ENCODE measurements at places on chromosomes 7 and 10.

- no peak for DNase-seq
Measured at GRCh38 chr10:3064423-3064822, 2.9 kb upstream of the PFKP start.

DNA sequence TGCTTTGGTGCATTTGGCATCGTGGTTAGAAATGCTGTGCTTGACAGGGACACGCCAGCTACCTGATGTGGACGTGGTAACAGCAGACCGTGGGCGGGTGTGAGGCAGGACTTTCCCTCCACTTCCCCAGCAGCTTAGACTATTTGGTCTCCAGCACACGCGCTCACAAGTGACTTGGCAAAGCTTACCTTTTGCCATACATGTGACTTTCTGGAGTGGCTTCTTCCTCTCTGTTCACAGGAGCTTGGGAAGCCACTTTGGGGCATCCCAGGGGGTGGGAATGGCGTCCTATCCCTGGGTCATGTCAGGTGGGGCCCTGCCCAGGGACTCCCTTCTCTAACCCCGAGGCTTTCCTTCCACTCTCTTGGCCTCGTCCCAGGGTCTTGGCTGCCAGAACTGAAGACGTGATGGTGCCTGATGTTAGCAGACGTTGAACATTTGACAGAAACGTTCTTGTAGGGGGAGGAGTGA is 228.7 kb upstream of the KLF6 start:
- no peak for DNase-seq

GRCh38 chr7:30445770-30446169 is 32.8 kb downstream of the NOD1 start:
- DNase-seq, result no peak

GRCh38 chr10:103493916-103494877 is 692 bp downstream of the NEURL1 start:
- DNase-seq, result no peak

DNA sequence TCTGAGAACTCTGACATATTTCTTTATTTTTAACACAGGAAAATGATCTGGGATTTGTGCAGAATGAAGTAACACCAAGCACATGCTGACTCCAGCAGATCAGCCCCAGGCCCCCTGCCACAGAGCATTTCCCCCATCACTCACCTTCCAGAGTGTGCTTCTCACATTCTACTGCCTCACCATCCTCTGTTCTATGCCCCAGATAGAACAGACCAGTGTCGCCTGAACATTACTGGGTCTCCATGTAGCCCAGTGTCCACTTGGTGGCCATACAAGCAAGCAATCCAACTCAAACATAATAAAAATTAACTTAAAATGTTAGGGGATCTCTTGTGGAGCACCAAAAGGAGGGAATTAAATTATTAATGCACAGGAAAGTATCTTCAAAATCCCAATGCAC is 58.8 kb downstream of the SORBS1 start:
- no peak for DNase-seq

DNA sequence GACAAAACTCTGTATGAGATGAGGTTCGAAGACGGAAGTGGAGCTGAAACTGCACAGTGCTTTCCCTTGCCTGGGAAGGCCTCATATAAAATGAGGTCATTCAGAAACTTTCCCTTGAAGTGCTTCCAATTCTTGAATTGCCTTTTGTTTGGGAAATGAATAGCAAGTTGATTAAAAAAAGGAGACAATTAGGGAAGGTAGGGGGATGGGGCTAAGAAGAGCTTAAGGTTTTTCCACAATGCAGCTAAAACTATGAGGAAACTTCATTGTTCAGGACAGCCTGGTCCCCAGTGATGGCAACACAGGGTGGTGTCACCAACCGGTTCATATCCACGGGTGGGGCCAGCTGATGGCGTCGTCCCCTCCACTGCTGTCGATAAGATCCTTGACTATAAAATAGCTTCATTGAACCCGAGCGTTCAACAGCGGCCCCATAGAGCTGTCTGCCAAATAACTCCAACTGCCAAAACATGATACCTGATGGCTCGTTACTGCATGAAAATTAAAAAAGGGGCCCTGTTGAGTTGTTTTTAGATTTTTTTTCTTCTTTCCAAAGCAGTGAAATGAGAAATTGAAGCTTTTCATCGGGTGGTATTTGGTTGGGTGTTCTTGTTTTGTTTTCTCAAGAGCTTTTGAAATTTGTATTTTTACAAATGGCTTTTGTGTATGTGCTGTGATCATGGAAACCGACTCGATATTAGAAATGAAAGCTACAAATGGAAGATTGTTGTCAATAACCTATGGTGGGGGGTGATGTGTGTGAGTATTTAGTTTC is 2.8 kb upstream of the CELF2 start:
- no peak for DNase-seq

- no peak for DNase-seq
Measured at GRCh38 chr10:76001019-76001418, 569.6 kb downstream of the LRMDA start.

DNA sequence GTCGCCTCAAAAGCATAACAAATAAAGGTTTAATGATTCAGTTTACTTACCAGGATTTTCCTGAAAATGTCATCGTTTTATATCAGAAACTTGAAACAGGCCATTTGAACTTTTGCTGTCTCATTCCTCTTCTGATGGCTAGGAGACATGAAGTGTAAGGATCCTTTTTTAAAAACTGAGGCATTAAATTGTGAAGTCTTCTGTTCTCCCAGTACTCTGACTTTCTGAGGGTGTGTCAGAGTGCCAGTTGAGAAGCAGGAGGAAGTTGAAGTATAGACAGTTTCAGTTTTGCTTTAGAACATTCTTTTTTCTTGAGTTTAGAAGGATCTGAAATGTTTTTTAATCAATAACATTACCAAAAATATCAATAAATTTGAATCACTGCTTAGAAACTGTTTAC is at the start of gene SAMD9L:
Gene SAMD9L, minus strand, starts transcription at position 242 of the 400 bp plus-strand sequence. CDS start 12,414 bp downstream, outside the sequence.
- no peak for DNase-seq

DNA sequence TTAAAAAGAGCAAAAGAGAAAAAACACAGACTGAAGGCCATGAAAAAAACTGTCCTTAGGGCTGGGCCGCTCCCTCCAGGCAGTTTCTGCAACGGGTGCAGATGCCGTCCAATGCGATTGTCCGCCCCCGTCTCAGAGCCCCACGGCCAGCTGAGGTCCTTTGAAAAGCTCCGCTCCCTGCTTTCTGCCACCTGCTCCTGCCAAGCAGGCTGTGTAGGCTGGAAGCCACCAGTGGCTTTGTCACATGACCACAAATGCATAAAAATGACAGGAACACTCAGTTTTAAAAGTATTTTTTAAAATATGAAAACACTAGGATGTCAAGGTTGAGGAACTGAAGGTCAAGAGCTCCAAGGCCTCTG is 71.7 kb downstream of the AMZ1 start:
- no peak for DNase-seq

- DNase-seq, result no peak
Measured at GRCh38 chr7:36185092-36185491, 32.0 kb downstream of the EEPD1 start.

GRCh38 chr7:128939075-128939860 is 1.5 kb downstream of the IRF5 start:
- DNase-seq, result no peak

GRCh38 chr10:122487174-122487765 is 25.9 kb downstream of the HTRA1 start:
- DNase-seq, result no peak

GRCh38 chr10:3482200-3482993 is 302.6 kb downstream of the KLF6 start:
- DNase-seq, result peak; percentile 82

DNA sequence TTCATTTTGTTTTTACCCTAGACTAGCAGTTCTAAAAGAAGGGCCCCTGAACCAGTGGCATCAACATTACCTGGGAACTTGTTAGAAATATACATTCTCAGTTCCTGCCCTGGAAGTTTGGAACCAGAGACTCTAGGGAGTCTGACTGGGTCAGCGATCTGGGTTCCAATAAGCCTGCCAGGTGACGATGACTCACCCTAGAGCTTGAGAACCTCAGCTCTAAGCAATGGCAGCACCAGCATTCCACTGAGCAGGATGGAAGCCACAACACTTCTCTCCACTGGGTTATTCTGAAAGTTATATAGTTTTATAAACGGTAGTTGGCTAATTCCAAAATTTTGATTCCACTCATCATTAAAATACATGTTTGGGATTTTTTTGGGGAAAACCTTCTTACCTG is 97.0 kb upstream of the AMPH start:
- DNase-seq, result no peak

DNA sequence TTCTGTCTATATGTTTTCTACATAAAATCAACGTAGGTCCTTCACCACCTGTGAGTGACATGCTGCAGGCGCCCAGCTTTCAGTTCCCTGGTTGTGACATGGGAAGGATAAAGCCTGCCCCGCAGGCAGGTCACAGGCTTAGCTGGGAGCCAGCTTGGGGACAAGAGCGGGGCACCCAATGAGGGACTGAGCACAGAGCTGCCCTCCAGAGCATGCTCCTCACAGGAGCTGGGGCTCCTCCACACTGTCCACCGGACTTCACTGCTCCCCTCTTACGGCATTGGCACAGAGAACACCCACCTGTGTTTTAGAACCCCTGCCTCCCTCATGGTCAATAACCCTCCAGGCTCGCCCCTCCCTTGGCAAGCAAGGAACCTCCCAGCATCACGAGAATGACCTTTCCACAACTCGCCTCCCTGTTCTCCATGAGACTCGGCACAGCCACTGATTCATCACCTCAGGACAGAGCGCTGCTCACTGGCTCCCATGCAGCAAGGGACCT is 187.1 kb downstream of the TNS3 start:
- no peak for DNase-seq

- no peak for DNase-seq
Measured at GRCh38 chr7:74182453-74183090, 8.4 kb downstream of the EIF4H start.

- DNase-seq, result no peak
Measured at GRCh38 chr7:134089446-134089845, 37.7 kb upstream of the LRGUK start.

- no peak for DNase-seq
Measured at GRCh38 chr7:121831801-121832200, 41.2 kb upstream of the PTPRZ1 start.

DNA sequence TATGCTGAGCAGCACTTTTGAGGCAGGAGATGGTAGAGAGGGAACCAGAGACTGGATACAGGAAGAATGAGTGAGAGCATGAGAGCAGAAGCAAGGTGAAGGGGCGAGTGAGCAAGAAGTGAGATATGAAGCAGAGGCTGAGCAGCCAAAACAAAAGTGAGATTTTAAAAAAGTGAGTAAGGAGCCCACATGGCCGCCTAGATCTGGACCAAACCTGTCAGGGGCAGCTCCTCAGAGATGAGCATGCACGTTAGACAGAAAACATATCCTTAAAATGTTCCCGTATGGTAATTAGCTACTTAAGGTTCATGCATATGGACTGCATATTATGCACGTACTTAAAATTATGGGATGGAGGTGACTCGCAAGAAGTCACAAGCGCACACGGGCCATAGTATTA is 22.5 kb downstream of the TMEM176A start:
- no peak for DNase-seq

DNA sequence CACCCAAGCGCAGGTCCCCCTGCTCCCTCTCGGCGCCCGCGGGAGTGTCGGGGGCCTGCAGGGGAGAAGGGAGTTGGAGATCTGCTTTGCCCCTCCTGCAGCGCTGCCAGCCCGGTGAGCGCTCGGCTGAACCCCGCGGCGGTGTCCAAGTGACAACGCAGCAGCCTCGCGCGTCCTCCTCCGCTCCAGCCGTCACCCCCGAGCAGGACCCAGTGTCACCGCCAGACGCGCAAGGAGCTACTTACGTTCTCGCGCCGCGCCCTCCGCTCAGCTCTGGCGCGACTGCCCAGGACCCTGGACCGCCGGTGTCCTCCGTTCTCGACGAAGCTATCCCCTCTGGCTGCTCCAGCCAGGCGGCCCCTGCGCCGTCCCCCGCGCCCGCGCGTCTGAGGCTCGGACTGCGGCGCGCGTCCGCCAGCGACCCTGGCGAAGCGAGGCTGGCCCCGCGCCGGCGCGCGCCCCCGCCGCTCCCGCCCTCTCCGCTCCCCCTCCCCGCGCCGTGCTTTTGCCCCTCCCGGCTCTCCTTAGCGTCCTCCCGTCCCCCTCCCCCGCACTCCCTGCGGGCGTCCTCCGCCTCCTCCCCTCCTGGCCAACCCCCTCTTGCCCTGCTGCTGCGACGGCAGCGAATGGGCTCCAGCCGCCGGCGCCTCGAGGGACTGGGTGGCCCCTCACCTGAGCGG is at the start of gene NRCAM:
Gene NRCAM, minus strand, starts transcription at position 439 of the 680 bp plus-strand sequence. CDS start 216,372 bp downstream, outside the sequence.
- no peak for DNase-seq

DNA sequence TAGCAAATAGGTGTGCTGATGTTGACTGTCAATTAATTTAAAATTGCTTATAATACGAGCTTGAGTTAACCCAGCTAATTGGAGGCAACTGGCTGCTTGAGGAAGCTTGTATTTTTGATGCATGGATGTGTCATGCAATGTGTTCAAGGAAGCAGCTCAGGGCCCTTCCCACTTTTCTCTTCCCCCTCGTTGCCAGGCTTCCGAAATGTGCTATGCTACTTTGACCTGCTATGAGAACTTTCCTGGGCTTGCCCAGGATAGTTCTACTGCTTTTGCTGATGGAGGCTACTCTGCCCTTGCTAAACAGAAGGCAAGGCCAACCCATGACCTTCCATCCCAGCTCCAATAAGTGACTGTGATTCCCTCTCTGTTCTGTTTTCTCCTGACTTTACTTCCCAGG is 24.4 kb downstream of the PLCE1 start:
- no peak for DNase-seq

DNA sequence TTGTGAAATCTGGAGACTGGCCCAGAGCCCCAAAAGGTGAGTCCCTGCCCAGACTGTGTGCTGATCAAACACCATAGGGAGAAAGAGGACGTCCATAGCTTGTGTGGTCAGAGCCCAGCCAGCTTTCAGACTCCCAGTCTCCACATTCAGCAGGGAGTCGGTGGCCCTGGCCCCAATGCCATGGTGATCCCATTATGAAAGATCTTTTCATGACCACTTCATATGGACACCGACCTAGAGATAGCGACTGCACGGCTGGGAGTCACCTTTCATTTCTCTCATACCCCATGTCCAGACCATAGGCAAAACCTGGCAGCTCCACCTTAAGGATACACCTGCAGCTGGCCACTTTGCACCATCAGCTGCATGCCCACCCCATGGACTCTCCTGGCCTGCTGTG is 126.4 kb downstream of the ARHGAP22 start:
- no peak for DNase-seq

DNA sequence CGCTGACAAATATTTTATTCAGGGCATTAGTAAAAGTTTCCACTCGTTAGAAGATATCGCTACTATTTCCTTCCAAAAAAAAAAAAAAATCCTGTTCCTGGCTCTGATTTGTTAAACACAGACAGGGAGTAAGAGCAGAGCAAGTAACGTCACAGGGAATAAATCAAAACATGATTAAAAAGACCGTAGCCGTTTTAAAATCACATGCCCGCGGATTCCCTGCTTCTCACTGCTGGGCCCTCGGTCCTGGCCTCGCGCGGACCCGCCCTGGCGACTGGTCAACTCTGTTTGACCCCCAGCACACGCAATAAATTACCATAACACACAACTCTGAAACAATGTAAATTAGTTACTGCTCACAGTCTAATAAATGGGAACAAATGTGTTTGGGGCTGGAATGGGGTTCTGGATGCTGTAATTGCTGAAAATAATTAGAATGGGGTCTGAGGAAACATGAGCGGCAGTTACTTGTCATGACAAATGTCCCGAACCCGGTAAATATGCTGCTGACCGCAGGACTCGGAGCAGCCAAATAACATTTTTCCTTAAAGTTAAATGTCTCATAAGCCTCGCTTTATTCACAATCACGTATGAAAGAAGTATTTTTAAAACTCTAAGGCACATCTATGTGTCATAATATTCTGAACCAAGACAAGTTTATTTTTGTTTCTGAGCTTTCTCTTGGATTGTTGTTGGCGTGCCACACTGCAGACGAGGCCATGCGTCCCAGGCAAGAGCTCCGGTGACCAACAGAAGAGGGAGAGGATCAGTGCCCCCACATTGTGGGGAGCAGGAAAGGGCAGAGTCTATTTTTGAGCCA is 17.9 kb downstream of the EBF3 start:
- no peak for DNase-seq

GRCh38 chr7:44534087-44534486 is 7.0 kb downstream of the NPC1L1 start:
- no peak for DNase-seq

Data from AG04449 (cell line).